ENCODE measurements at places on chromosomes 11 and 22.
A peak's percentile ranks its signal among the peaks of the same experiment; 100 is the strongest.

GRCh38 chr11:82756765-82757639, 23.3 kb upstream of the FAM181B start:
- no peak for DNase-seq

GRCh38 chr22:46352691-46353386, 17.3 kb downstream of the TRMU start:
- peak; percentile 18 for DNase-seq

- no peak for DNase-seq
Measured at GRCh38 chr11:42657169-42657568, 654.6 kb upstream of the API5 start.

DNA sequence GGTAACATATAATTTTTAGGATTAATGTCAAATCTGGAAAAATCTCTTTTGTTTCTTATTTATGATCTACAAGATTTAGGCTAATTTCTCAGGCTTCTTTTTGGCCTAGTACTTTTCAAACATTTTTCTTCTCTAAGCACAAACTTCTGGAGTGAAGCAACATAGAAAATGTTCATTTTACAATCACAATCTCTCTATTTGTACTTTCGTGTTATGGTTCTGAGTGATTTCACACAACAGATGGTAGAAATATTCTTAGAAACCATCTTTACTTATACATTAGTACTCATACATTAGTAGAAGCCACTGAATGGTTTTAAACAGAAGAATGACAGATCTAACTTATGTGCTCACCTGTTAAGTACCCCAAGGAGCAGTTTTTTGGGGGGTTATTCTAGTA, 106.3 kb upstream of the ANO3 start:
- DNase-seq, result no peak

DNA sequence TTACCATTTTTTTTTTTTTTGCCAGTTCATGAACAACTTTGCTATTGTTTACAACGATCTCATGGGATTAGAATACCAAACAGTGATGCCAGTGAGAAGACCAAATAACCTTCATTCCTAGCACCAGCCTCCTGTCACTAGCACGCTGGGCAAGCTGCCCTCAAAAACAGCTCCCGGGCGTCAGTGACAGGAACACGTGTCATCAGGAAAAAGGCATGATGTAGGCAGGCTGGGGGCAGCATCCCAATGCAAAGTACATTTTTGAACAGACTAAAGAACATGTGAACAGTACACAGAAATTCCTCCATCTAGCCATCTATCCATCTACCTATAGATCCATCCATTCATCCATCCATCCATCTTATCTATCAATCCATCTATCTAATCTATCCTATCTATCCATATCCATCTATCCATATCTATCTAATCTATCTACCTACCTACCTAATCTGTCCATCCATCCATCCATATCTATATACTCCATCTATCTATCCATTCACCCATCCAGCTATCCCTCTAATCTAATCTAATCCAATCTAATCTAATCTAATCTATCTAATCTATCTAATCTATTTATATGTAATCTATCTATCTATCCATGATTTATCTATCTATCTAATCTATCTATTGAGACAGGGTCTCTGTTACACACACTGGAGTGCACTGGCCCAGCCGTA, 378.5 kb downstream of the SHANK2 start:
- DNase-seq, result no peak

DNA sequence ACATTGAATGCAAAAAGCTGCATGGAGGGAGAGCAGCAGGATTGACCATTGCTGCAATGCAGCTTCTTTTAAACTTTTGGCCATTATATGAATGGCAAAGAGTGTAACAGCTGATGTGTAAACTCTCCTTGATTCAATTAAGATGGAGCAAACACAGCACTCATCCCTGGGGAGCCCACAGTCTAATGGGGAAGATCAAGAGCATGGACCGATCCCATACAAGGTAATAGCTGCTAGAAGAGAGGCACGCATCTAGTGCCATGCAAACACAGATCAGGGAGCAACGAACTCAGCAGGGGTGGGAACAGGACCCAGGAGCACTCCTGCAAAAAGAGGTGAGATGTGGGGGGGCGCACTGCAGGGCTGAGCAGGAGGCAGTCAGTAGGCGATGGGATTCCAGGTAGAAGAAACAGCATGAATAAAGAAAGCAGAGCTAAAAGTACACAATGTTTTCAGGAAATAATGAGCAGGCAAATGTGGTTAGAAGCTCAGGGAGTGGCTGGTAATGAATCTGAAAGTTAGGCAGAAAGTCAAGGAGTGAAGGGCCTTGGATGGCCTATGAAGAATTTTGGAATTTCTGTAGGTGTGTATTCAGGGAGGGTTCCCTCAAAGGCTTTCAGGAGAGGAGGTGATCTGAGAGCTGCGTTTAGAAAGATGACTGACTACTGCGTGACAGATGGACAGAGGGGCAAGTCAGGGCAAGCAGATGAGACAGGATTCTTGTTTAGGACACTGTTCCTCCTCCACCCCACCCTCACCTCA, 17.2 kb upstream of the BMAL1 start:
- DNase-seq, result no peak

GRCh38 chr22:38203090-38203810, 1.5 kb downstream of the MAFF start:
- no peak for DNase-seq

- DNase-seq, result no peak
Measured at GRCh38 chr11:35647421-35648093, 15.0 kb upstream of the TRIM44 start.

GRCh38 chr11:12196308-12196707, 85.9 kb downstream of the MICAL2 start:
- no peak for DNase-seq

- DNase-seq, result no peak
Measured at GRCh38 chr22:22696104-22696503, 51.7 kb downstream of the GGTLC2 start.

DNA sequence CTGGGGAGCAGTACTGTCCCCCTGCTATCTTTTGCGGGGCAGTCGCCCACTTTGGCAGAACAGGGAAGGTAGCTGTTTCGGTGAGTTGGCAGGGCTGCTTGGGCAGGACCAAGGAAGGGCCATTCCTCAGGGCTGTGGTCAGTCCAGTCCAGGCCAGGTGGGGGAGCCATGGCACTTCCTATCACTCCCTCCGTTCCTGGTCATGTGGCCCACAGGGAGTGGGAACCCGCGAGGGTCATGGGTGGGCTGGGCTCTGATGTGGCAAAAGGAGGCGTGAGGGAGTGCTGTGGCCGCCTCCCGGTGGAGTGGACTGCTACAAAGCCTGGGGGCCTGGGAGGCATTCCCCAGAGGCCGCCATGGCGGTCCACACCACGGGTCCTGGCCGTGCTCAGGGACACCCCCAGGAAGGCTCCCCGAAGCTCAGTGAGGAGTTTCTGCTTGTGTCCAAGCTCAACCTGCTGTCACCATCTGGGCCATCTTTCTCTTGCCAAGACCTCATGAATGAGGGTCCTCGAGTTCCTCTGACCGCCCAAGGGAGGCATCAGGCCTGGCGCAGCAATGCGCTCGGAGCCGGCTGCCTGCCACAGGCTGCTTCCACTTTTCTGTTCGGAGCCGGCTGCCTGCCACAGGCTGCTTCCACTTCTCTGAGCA, 11.9 kb downstream of the CHID1 start:
- DNase-seq, result no peak

DNA sequence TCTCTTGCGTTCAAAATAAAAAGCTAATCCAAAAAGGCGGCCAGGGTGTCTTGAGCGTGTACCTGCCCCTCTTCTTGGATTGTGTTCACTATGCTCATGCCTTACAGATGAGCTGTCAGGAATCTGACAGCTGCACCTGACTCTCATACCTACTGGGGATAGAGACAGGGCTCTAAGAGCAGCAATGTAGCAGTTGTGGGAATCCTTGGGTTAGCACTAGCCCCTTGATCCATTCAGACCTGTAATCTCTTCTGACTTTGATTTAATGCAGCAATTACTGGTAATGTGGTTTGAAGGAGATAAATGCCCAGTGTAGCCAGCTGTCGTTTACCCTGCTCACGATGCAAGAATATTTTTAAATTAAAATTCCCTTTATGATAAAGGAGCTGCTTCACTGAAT, 145.8 kb downstream of the APOL5 start:
- no peak for DNase-seq

All from SHP77 treated with DMSO at 0.1 percent for 48 hours (cell line).